ENCODE measurements at places on chromosomes 1 and 21. TPM values are rescaled to one million over a fixed set of nuclear protein-coding genes. Genes with fewer than 3 reads are reported as not detected.

DNA sequence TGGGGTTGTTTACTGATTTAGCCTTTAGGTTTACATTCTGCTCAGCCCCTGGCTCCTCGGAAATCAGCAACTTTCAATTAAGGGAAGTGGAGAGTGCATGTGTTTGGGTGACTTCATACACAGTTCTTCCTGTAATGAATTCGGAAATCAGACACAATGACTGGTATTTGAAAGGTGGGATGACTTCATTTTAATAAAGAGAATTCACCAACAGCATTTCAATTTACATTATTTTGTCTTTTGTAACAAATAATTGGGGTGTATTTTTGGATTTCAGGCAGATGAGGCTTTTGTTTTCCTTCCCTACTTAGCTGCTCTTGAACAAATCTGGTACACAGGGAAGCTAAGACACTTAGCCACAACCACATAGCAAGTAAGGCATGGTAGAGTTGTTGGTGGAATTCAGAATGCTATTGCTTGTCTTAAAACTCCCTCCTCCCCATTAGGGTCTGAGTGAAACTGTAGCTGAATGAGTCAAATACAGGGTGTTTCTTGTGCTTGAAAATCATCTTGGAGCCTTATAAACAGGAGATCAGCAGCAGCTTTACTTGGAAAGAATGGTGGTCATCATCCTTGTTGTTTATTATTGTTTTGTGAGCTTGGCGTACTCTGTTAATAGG lies 917 bp downstream of the STX12 start:
- DNase-seq: peak; percentile 62

DNA sequence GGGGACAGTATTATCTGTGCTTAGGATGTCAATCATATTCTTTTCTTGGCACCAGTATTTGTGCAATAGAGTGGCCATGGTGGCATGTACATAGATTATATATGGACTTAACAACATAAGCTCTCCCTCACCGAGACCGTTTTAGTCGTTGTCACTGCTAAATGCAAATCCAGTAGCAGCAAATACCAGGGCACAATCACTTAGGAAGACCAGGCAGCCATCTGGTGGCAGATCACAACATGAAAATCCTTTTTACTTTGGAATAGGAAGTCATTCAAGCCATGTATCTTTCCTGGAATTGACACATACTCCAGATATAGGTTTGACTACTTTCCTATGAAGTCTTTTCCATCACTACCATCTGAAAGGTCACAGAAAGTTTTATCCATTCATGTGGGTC lies 53.2 kb upstream of the C1orf87 start:
- DNase-seq: no peak

DNA sequence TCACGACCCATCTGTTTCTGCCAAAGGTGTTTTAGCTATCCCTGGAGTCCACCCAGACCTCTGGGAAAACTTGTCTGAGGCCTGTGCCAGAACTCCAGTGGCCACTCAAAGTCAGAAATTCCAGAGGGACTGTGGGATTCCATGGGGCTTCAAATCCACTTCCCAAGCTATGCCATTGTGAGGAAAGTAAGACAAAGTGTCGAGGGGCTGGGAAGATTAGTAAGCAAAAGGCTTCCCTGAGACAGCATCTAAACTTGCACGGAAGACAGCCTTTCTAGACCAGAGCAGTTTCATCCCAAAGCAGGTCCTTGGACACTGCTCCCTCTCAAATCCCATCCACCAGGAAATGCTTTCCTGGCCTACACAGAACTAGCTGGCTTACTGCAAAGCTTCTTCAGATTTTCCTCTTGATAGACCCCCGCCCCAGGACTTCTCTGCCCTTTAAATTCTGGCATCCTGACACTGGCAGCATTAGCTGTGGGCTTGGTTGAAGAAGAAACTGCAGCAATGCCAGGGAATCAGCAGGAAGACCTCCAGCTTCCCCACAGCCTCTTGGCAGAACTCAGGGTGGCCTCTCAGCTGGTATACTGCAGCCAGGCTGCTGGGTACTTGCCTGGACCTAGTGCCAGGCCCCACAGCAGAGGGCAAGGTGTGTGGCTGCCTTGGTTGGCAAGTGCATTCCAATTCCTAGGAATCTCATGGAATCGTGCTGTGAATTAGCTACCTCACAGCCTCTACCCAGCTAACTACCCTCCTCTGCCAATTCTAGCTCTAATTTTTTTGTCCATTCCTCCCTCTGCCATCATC lies 27.3 kb upstream of the LMX1A start:
- DNase-seq: no peak

DNA sequence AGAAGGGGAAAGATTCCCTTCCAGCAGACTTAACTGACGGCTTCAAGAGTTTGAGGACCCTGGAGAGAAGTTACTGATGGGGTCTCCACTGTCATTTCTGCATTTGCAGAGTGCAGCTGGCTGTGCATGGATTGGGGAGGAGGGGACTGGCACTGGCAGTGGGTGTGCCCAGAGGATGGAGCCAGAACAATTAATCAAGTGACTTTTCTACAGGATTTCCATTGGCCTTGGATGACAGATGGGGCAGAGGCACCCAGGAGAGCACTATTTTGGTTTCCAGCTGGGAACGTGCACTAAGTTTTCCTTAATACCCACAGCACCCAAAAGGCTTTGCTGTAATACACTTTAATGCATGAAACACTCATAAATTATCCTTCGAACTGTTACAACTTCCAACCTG lies 1.3 kb downstream of the NGF start:
- DNase-seq: no peak

GRCh38 chr1:55381491-55381890 lies 166.3 kb upstream of the USP24 start:
- no peak for DNase-seq

CBR1 gene
- total RNA-seq: 222 TPM

C8B gene
- total RNA-seq: not detected

- no peak for DNase-seq
Measured at GRCh38 chr1:205760606-205761005, 10.6 kb upstream of the NUCKS1 start.

GRCh38 chr1:156929596-156930238 lies 9.3 kb downstream of the LRRC71 start:
- DNase-seq: no peak

RORC gene
- not detected for total RNA-seq

DNA sequence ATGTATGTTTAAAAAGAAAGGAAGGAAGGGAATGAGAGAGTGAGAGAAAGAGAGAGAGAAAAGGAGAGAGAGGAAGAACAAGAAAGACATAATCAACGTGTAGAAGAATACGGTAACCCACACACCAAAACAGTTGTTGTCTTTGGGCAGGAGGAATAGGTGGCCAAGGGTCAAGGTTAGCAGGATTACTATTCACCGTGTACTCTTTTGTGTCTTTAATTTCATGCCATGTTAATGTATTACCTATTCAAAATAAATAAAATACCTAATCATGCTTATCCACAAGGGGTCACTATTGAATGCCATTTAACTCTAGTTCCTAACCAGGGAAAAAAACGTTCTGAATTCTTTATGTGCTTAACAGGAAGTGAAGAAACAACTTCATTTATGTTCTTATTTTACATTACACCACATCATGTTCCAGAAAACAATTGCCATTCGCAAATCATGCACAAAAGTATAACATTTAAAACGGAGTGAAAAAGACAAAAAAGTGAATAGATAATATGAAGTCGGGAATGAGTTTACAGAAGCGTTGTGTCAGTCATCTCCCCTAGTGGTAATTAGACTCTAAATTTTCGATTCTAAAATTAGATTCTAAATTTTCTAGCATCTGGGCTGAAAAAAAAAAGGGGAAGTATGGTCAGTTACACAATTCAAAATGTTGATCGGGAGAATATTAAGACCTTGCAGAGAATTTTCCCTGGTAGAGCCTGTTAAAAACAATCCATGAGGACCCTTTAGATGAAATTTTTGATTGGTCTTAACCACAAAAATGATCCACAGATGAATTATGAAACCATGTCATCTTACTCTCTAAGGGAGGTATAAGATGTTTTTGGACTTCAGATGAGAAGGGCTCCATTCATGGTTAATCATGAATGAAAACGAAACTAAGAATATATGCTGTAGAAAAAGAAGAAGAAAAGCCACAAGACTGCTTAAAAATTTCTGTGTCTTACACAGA lies 700 bp upstream of the KMO start:
- peak; percentile 78 for DNase-seq

FCRL3 gene
- not detected for total RNA-seq

DNA sequence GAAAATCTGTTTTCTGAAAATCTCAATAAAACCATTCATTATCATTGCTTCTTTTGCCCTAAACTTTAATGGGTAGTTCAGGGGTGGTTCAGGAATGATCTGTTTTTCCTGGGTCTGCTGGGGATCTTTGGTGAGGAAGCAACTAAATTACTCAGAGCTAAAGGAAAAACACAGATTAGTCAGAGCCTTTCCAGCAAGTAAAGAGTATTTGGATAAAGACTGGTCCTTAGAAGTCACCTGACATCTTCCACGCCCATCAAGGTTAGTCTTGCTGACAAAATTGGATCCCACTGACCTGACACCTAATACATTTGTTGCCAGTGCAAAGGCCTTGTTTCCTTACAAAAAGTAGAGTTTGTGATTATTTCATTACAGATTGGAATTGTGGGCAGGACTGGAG lies 24.2 kb downstream of the HSPA13 start:
- no peak for DNase-seq

GRCh38 chr1:93178418-93178817 lies 1.8 kb downstream of the TMED5 start:
- DNase-seq: peak; percentile 17

DNA sequence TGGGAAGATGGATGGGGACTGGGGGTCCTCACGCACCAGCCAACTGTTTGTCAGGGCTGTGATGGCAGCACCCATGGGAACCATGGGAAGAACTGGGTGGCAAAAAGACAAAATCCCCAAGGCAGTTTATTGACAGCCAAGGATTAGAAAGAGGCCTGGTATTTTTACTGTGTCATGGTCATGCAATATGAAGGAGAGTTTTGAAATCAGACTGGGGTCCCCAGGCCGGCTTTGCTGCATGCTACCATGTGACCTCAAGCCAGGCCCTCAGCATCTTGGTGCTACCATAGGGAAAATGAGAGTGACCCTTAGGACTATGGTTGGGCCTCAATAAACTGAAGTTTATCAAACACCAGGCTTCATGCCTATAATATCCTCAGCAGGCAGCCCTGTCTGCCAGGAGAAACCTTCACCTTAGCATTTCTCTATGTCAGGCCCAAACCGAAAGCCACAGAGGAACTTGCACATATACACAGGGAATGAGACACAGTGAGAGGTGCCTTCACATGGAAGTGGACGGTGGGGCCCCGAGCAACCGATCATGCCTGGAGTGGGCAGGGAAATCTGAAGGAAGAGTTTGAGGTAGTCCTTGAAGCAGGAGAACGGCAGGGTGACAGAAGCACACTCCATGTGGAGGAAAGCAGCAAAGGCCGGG lies 203.2 kb downstream of the HIVEP3 start:
- no peak for DNase-seq

- no peak for DNase-seq
Measured at GRCh38 chr1:153942766-153943549, 3.6 kb downstream of the DENND4B start.

GNAT2 gene
- 0.36 TPM for total RNA-seq

DNA sequence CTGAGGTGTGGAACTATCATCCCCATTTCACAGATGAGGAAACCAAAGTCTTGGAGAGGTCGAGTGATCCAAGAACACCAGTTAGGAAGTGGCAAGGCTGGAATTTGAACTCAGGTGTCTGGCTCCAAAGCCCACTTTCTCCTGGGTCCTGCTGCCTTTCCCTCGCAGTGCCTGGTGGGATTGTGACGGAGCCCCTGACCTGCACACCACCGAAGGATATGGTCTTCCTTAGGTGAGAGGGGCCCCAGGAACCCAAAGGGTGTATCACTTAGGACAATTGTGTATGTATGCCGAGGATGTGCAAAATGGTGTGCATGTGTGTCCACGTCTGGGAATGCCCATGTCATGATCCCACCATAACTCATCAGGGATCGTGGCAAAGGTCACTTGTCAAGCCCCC lies 392.7 kb downstream of the MATN1 start:
- DNase-seq: no peak

DNA sequence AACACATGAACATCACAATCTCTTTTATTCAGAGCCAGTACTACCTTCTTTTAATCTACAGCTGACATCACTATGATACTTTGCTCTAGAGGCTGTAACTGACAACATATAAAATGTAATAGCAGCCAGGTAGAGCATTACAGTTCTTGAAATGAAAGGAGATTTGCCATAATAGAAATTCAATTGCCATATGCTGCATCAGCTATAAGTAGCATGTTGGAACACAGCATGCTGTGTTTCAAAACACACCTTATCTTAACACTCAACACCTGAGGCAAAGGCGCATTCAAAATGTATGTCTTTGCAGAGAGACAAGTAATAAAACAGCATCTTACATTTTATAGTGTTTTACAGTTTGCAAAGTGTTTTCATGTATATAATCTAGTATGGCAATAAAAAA lies 24.0 kb upstream of the KRTAP21-1 start:
- DNase-seq: no peak

- no peak for DNase-seq
Measured at GRCh38 chr1:10909697-10910680, 102.5 kb upstream of the TARDBP start.

GRCh38 chr1:200699871-200700270 lies 30.2 kb upstream of the DDX59 start:
- DNase-seq: peak; percentile 97

LACTBL1 gene
- not detected for total RNA-seq

CLCNKA gene
- not detected for total RNA-seq

GRCh38 chr1:89179343-89179742 lies 3.5 kb upstream of the GBP7 start:
- no peak for DNase-seq

DNA sequence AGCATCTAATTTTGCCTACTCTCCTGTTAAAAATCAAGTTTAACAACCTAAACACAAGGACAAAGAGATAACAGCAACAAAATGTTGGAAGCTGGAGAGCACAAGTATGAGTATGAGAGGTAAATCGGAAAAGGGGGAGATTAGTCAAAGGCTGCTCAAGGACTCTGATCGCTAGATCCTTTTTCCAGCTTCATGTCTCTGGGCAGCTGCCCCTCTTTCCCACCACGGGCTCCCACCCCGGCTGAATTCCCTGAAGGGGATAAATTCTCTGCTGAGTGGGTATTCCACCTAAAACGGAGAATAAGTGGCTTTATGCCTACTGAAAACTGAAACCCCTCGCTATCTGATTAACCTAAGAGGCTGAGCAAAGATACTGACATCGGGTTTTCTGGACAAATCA lies 696 bp upstream of the CTBS start:
- no peak for DNase-seq

GRCh38 chr1:227905573-227906487 lies 41.9 kb downstream of the WNT9A start:
- no peak for DNase-seq

DNA sequence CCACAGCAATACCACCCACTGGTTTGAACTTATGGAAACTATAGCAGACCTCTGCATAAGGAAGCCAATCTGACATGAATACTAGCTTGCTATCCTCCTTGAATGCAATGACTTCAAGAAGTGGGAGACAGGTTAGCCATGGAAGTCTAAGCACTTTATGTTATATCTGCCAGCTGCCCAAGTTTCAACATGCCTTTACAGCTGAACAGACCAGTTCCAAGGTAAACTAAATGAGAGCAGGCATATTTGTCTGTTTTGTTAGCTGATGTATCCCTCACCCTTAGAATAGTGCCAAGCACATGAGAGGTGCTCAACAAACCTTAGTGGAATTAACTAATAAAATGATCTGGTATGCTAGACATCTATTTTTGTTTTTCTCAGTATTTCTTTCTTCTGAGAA lies 65.1 kb downstream of the ALG14 start:
- no peak for DNase-seq

WLS gene
- 157 TPM for total RNA-seq

OR6K3 gene
- total RNA-seq: not detected

- DNase-seq: peak; percentile 51
Measured at GRCh38 chr1:11797525-11798216, 8.1 kb downstream of the MTHFR start.

LAD1 gene
- total RNA-seq: under 0.01 TPM

- DNase-seq: no peak
Measured at GRCh38 chr1:111832521-111833155, 76.9 kb downstream of the DDX20 start.

All from IMR-90 (cell line).